ENCODE measurements at places on chromosomes 4 and X. TPM values are rescaled to one million over a fixed set of nuclear protein-coding genes. Genes with fewer than 3 reads are reported as not detected.

DNA sequence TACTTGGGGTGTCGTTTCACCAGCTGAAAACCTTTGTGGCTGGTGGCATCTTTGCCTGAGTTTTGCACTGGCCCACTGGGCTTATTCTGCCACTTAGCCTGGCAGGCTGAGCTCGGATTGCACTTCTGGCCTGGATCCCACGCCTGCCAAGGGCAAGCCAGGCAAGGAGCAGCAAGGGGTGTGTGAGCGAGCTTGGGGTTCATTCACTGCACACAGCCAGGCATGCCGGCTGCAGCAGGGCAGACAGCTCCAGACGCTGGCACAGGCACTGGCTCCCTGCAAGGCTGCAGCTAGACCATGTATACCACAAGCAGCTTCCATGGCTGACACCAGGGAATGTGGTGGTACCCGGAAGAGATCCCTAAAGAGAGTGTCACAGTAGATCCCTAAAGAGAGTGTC, 476.3 kb downstream of the EPHA5 start:
- no peak for DNase-seq

The AFF2 gene
- total RNA-seq: 5.7 TPM

DNA sequence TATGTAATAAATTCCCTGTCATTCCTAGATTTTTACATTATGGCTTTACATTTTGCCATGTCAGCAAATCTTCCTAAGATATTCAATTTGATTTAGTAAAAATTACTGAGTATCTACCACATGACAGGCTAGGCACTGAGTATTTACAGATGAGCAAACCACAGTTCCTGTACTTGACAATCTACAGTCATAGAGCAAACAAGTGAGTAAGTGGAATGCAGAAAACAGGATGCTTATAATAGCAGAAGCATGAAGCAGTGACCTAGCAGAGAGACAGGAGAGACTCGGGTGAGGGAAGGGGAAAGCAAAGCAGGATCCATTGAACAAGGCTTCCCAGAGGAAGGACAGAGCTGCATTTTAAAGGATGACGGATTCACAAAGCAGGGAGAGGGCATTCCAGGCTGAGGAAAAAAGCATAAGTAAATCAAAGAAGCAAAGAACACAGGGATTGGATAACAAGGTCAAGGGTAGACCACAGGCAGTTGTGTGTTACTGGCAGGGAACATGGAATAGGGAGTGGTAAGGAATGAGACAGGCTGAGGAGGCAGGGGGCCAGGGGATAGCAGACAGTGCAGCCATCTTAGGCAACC, 124.7 kb upstream of the C1QTNF7 start:
- DNase-seq: no peak

DNA sequence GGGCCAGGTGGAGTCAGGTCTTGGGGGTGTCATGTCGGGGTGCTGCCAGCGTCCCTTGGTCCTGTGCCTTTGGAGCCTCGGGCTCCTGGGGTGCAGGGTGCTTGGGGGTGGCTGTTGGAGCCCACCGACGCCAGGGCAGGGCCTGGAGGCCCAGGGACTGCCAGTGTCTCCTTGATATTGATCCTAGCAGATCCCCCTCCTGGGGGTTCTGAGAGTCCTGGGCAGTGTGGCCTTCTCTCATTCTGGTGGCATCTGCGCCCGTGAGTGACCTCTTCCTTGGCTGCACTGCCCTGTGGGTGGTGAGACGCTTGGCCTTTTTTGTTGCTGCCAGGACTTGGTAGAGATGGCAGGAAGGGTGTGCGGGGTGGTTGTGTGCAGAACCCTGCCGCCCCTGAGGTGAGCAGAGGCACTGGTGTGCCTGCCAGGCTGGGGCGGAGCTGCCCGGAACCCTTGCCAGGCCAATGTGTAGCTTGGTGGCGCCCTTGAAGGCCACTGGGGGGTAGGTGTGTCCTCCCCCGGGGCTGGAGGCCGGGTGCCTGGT, 7.0 kb downstream of the NAT8L start:
- DNase-seq: no peak

DNA sequence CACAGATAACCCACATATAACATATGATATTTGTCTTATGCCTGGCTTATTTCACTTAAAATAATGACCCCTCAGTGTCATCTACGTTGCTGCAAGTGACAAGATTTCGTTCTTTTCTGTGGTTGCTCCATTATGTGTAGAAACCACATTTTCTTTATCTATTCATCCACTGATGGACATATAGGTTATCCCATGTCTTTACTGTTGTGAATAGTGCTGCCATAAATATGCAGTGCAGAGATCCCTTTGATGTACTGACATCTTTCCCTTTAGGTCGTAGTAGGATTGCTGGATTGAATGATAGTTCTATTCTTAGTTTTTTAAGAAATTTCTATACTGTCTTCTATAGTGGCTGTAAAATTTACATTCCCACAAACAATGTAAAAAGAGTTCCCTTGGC, 135.8 kb downstream of the TET2 start:
- no peak for DNase-seq
